AG04449 (cell line): ENCODE measurements at places on chromosomes 5 and 9.
A peak's percentile ranks its signal among the peaks of the same experiment; 100 is the strongest.

GRCh38 chr5:88785746-88786565 is 97.0 kb downstream of the MEF2C start:
- DNase-seq: peak; percentile 79

- no peak for DNase-seq
Measured at GRCh38 chr5:19322716-19323485, 665.1 kb downstream of the CDH18 start.

- DNase-seq: no peak
Measured at GRCh38 chr9:77176106-77176505, 1.2 kb upstream of the VPS13A start.

DNA sequence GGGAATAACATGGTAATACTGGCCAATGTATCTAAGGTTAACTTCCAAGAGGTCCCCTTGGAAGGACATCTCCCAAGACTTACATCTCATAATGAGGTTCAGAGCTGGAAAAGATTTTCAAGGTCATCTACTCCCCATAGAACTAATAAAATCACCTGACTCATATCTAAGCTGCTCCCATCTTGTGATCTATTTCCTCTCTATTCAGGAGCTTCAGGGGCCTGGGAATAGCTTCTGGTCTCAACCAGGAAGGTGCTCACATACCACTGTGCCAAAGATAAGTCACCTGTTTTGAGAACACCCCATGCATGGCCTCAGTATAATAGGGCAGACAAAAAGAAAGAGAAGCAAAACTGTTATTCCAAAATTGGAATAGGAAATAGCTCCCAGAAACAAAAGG is 74.2 kb downstream of the OXCT1 start:
- no peak for DNase-seq

- DNase-seq: no peak
Measured at GRCh38 chr5:56080375-56081052, 85.8 kb upstream of the IL6ST start.

- DNase-seq: no peak
Measured at GRCh38 chr9:125972012-125972729, 225.0 kb downstream of the PBX3 start.

GRCh38 chr5:100518377-100518776 is 16.8 kb upstream of the FAM174A start:
- DNase-seq: no peak

- DNase-seq: no peak
Measured at GRCh38 chr5:149489605-149490037, 61.6 kb downstream of the CSNK1A1 start.

GRCh38 chr9:78612091-78612490 is 315.2 kb downstream of the PSAT1 start:
- DNase-seq: peak; percentile 34

DNA sequence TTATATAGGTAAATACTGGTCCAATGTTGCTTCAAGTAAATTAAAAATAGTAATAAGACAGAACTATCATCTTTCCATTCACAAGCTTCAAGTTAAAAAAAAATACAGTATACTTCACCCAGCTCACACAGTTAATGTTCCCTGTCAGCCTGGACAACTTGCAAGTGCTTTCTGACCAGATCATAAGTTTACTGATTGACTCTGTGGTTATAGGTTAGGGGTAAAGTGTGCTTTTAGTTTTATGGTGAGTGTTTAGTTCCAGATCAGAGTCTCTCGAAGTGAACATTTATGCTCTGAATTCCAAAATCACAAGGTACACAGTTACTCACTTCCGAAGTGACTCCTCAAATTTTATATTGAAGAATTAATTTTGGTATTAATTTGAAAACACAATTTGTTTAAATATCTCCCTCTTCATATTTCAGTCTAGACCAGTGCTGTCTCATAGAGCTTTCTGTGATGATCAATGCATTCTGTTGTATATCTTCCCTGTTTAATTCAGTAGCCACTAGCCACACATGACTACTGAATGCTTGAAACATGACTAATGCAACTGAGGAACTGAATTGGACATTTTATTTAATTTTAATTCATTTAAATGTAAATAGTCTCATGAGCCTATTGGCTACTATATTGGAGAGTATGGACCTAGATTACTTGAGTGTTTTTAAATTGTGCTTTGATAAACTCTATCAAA is 90.7 kb downstream of the MEF2C start:
- peak; percentile 26 for DNase-seq

- no peak for DNase-seq
Measured at GRCh38 chr5:169374761-169375160, 73.8 kb upstream of the SLIT3 start.

- no peak for DNase-seq
Measured at GRCh38 chr9:131273856-131274673, 2.2 kb downstream of the FAM78A start.

DNA sequence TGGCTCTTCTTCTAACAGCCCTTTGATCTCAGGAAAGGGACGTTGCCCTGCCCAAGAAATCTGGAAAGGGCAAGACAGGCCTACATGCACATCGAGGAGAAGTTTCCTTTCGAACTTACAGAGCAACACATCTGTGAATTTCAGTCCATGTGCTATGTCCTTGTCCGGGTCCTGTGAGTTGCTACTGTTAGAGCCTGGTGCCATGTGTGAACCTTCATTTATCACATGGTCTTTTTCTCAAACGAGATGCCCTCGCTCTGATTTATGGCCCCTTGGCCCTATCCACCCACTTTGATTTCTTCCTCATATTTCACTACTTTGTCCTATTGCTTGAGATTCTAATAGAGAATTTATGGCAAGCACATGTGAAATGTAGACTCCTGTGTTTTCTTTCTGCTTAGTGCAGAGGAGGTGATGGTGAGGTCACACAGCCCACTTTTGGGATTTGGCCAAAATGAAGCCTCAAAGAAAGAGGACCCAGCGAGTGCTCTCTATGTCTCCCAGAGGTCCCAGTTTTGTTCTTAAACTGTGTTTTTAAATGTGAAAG is 153.1 kb downstream of the SNCAIP start:
- DNase-seq: no peak

DNA sequence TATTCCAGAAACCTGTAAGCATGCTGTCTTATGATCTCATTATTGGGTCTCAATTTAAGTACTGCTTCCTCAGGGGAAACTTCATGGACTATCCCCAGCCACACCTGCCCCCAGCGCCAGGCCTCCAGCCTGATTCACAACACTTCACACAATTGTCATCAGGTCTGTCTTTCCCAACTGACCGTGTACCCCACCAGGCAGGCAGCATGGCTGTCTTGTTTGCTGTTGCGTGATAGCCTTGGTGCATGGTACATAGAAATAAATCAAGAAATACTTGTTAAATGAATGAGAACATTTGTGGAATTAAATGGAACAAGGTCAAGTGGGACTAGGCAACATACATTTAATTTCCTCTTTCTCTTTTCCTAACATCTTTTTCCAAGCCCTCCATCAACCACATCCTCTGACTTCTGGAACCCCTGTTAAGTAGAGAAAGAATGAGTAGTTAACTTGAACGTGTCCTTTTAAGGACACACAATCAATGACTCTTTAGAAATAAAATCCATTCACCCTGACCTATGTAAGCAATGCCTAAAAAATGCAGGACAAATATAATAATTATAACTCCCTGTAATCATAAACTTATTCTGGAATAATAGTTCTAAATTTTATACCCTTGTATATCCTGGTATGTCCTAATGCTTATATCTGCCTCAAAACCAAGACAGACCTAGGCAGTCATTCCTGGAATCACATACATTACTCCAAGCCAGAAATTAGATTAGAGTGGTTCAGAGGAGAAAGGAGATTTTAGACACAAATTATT is 17.2 kb upstream of the THG1L start:
- no peak for DNase-seq

DNA sequence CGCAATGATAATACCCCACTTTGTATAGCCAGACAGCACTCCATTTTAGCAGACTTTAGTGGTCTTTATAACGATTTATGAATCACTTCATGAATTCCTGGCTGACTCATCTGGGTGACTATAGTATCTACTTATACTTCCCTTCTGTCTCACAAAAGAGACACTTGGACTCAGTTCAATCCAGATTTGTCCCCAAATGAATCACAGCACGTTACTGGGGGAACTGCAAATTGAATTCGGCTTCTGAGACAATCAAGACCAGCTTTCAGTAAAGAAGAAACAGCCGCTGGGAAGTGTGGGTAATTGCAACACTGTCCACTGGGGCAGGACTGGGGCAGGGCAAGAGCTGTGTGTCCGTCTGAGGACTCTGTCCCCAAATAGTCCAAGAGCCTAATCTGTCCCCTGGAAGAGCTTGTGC is 337.3 kb upstream of the RFX3 start:
- peak; percentile 60 for DNase-seq

DNA sequence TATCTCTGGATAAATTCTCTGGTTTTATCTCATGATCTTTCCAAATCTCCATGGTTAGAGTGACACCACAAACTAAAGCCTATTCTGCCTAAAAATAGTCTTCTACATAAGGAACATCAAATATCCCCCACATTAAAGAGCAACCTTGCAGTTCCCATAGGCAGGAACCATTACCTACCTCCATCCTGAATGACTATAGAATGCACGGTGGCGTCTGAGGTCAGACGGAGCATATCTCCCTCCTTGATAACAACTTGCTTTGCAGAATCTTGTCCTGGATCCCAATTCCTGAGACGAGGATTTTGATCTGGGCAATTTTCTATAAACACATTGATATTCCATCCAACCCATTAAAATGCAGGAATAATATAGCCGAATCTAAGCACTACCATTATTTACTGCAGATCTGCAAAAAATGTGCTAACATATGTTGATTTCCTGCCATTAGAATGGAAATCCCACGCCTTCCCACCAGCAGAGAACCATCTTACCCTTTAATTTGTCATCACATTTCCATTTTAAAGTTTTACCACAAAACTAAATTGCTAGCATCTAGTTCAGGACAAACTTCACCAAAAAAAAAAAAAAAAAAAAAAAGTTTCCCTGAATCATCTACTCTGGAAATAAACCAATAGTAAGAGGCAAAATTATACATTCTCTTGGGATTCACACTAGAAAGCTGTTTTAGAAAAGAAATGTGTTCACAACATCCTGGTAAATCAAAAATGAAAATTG is 22.1 kb downstream of the CEMIP2 start:
- DNase-seq: no peak

GRCh38 chr9:110782701-110783100 is 114.1 kb downstream of the MUSK start:
- DNase-seq: no peak

DNA sequence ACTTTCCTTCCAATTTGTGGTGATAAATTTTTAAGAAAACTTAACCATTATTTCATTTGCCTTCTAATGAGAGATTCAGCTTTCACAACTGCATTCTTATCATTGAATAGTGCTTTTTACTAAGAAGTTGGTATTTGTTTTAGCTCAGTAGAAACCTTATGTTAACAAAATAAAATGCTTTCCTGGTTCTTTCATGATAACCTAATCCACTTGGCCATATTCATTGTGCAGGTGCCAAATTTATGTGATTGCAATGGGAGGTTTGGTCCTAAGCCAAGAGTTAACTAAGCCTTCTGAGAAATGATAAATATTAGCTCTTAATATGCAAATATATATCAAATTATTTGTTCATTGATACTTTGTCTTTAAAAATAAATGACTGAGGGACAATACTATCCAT is 141.1 kb upstream of the TLE4 start:
- no peak for DNase-seq

- no peak for DNase-seq
Measured at GRCh38 chr5:3380689-3381088, 214.9 kb upstream of the IRX1 start.

DNA sequence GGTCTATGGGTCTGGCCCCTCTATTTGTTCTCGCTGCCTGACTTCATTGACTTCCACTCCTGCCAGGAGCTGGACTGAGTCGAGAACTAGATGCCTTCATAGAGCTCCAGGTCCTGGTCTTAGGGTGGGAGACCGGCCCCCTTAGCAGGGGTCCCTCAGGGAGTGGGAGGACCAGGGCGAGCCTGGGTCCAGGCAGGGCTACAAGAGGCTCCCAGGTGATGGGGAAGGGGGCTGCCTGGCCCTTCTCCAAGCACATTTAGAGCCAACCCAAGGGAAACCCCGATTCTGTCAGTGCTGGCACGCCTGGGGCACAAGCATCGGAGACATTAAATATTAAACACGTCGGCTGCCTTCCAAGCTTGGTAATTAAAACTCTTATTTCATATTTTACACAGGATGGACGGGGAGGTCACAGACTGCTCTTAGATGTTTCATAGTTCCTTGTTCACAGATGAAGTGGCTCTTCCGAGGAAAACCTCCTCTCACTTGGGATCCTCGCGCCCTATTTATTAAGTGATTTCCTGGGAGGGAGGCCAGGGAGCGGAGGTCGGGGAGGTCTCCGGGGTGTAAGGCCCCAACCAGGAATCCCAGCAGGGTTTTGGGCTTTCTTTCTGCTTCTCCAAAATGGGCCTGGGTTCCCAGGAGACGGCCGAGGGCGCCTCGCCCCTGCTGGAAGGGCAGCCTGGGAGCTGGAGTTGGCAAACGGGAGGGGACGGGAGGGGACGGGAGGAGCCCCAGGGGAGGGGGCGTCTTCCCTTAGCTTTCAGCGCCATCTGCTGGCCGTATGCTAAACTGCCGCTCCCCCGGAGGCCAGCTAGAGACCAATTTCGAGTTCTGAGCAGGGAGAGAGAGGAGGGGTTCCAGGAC is 23.4 kb upstream of the ZBTB43 start:
- DNase-seq: no peak

DNA sequence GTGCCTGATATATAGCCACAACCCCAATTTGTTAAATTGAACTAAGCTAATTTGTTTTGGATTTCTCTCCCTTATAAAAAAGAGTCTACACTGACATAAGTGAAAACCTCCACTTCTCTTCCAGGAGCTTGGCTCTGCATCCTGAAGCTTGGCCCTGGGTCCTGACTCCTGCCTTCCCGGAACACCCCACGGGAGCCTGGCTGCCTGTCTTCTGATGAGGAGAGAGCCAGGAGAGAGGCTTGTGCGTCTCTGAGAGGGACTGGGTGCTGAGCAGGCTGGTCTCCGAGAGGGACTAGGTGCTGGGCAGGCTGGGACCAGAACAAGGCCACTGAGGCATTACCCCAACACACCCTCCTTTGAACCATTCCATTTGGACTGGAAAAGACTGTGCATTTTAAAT is 6.5 kb upstream of the PTGES start:
- DNase-seq: no peak

DNA sequence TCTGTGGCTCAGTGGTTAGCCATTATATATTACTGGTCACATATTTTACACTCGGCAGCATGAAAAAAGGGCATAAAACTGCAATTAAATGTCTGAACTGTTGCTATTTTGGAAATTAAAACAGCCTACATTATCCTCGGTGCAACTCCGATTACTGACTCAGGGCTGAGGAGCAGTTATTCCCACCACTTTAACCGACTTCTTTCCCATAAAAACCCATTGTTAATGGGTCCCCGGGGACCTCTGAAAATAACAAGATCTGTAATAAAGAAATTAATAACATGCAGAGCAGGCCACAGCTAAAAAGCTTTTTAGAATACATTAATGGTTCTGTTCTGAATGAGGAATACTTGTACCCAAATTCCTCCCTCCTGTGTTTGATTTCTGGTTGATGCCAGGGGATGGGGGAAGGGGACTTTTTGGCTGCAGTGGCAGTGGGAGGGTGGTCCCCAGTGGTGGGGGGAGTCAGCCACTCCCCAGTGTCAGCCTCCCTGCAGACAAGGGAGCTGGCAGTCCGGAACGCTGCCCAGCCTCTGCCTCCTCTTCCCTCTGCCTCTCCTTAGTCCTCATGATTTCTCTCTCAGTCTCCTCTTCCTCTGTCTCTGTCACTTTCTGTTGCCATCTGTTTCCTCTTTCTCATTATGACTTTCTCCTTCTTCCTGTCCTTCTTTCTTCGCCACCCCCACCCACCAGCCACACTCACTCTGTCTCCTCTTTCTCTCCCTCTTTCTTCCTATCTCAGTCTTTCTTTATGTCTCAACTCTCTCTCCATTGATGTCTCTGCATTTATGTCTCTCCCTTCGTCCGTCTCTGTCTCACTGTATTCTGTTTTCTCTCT is 59.0 kb upstream of the ZBTB43 start:
- DNase-seq: no peak
